ENCODE measurements at places on chromosomes 3 and 15.

DNA sequence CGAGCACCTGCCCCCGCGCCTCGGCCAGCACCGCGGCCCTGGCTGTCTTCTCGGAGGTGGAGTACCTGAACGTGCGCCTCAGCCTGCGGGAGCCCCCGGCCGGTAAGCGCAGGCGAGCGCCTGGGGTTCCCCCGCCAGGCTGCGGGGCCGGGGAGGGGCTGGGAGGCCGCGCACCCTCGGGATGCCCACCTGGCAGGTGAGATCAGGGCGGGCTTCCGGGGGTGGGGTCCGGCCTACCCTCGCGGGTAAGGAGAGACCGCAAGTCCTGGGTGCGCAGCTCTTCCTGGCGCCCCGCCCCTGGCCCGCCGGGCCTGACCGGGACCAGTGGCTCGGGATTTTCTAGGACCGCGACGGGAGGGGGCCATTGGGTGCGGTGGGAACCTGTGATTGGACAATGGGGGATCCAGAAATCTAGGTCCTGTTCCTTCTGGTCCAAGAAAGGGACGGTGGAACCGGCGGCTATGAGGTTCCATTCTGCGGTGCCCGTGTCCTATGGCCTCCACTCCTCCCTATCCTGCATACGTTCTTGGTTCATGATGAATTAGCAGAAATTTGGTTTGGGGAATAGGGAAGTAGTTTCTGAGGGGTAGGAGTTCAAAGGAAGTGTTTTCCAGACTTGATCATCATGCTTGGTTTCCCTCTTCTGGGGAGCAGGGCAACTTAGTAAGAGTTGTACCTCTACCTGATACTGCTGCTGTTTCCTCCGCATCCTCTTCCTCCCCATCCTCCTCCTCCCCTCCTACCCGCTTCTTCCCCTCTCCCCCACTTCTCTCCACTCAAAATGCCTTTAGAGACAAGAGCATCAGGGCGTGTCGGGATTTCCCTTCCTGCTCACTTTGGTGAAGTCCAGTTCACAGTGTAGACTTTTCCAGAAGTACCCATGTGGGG lies 808 bp downstream of the ARRDC4 start:
- no peak for DNase-seq

DNA sequence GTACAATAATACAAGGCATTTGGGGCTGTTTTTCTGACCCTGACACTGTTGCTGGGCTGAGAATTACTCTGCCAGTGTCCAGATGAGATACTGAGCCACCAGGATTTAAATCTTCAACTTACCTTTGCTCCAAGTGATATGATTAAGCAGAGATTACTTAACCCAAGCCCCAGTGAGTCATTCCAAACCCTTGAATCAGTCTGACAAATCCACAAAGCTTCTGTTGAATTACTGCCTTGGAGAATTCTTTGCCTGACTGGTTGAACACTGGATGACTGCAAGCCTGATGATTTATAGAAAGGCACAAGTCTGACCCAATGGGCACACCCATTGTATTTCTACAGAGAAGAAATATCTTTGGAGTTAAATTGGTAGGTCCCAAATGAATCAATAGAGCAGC lies 88.2 kb upstream of the TSC22D2 start:
- no peak for DNase-seq

- DNase-seq = no peak
Observed at GRCh38 chr3:31559872-31560534, 27.3 kb downstream of the STT3B start.

DNA sequence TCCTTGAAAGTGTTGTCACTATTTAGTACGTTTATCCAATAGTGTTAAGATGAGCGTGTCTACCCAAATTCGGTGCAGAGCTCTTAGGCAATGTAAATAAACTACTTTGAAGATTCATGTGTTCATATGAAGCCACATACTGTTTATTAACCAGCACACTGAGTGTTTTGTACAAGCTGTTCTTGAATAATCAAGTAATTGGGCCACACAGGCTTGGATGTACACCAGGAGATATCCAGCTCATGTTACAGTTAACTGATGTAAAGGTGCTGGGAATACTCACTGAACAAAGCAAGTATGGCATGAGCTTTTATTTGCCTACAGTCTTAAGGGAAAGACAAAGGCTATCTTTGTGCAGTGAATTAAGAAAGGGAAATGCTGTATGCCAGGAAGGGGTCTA lies 632 bp upstream of the DHX36 start:
- no peak for DNase-seq

GRCh38 chr3:51502562-51502910 lies 2.7 kb upstream of the DCAF1 start:
- no peak for DNase-seq

DNA sequence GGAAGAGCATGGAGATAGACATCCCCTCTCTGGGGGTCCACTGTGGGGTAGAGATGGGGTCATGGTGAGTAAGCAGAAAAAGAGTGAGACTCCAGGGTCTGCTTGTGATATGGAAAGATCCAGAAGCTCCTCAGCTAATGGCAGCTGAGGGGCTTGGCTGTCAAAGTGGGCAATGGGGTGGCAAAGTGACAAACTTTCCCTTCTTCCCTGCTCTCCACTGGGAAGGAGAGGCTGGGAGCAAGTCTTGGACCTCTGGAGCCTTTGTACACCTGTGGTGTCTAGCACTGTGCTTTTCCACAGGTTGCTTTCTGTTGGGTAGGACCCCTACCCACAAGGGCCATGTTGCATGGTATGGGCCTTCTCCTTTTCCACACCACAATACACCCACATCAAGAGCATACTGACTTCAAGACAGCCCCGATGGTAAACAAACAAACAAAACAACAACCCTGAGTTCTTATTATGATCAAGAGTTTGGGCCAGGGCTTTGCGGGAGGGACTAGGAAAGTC lies 3.5 kb downstream of the ITGA11 start:
- no peak for DNase-seq

DNA sequence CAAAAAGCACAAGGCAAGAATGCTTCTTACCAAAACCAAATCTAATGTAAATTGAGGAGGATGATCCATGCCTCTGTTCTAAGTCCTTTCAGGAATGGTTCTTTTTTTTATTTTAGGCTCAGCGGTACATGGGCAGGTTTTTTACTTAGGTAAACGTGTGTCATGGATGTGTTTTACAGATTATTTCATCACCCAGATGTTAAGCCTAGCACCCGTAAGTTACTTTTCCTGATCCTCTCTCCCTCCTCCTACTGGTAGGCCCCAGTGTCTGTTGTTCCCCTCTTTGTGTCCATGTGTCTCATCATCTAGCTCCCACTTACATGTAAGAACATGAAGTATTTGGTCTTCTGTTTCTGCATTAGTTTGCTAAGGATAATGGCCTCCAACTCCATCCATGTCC lies 289.2 kb upstream of the THBS1 start:
- DNase-seq = no peak

- no peak for DNase-seq
Observed at GRCh38 chr15:101406036-101406435, 83.5 kb downstream of the PCSK6 start.

GRCh38 chr15:57743424-57743823 lies 36.9 kb downstream of the POLR2M start:
- no peak for DNase-seq

DNA sequence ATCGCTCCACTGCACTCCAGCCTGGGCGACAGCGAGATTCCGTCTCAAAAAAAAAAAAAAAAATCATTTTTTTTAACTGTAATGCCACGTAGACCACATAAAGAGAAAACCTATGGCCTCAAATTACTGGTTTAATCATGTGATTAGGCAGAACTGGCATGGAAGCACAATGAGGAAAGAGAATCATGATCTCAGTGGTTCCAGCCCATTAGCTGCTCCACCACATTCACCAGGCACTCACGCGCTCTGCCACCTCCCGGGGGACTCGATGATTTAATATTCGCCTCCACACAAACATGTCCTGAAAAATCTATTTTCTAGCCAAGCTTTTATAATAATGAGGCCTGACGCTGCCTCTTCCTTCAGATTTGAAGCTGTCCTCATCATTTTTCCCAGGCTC lies 204.7 kb downstream of the TBL1XR1 start:
- no peak for DNase-seq
